ENCODE measurements at places on chromosomes 3 and 15. TPM values are rescaled to one million over a fixed set of nuclear protein-coding genes. Genes with fewer than 3 reads are reported as not detected.

Gene SST
- not detected for total RNA-seq

Gene KBTBD13
- not detected for total RNA-seq

Gene GOLGA8S
- total RNA-seq, result 0.09 TPM

Gene PLA2G4E
- total RNA-seq, result not detected

Gene KPNA4
- total RNA-seq, result 32.8 TPM

Gene LRRIQ4
- total RNA-seq, result not detected

Gene CIDEC
- total RNA-seq, result 6.6 TPM

Gene ARIH2
- 61.4 TPM for total RNA-seq

Gene PAK6
- 0.87 TPM for total RNA-seq

Gene GOLGA8N
- 1.3 TPM for total RNA-seq

Gene RPL39L
- total RNA-seq, result 55.3 TPM

Gene GOLGA6A
- total RNA-seq, result 0.08 TPM

Gene UACA
- 46.5 TPM for total RNA-seq

Gene WDR72
- 7.0 TPM for total RNA-seq
